C1 segment of cervical spinal cord (tissue), 14 donors: ENCODE measurements at places on chromosomes 4 and X.

DNA sequence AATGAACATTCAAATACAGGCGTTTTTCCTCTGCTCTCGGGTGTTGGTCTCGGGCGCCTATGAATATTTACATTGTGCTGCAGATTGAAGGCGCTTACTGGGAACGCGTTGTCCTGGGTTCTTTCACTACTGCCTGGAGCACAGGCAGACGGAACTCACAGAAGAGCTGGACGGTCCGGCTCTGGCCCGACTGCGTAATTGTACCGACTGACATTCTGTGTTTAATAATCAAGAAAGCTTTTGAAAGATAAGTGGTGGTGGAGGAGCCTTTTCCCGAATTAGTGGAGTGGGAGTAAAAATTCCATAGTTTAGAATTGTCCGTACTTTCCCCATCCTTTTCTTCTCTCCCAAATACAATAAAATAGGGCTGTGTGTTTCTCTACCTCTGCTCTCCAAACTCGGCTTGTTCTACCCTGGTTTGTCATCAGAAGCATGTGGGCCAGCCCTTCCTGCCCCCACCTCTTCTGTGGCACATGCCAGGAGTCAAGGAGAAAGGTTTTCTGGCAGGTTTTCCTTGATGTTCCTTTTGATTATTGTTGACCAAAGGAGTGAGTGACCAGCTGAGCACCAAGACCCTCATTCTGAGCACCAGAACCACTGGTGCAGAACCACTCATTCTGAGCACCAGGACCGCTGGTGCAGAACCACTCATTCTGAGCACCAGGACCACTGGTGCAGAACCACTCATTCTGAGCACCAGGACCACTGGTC, 2.3 kb downstream of the FHDC1 start:
- no peak for DNase-seq

DNA sequence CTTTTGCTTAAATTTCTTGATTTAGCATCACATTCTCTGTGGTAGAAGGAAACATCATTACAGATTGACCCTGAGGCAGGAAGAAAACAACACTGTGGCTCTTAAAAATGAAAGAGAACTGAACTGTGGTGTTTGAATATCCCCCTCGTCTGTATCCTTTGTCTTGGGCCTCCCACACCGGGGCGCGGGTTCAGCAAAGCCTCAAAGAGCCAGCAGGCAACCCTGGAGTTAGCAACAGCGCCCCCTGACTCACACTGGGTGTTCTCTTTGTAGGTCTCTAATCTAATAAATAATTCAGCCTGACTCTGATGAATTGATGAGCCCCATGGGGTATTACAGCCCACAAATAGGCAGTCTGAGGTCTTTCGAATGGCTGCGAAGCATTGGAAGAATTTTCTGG, 46.1 kb upstream of the CTSO start:
- DNase-seq = no peak

DNA sequence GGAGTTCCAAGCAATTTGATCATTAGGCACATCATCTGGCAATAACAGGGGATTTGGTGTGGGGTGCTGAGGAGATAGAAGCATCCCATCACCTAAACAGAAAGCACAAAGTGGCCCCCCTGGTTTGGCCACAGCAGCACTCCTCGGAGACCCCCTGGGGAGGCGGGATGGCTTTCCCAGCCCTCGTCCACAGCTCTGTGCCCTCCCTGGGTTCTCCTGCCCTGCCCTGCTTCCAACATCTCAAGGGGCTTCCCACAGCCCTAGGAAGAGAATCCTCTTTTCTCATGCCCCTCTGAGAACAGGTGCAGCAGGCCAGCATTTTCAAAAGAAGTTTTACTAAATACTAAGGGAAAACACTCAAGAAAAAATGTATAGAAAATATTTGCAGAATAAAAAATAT, 12.8 kb downstream of the ATP5ME start:
- no peak for DNase-seq

GRCh38 chrX:116111934-116112595, 58.5 kb upstream of the AGTR2 start:
- no peak for DNase-seq

DNA sequence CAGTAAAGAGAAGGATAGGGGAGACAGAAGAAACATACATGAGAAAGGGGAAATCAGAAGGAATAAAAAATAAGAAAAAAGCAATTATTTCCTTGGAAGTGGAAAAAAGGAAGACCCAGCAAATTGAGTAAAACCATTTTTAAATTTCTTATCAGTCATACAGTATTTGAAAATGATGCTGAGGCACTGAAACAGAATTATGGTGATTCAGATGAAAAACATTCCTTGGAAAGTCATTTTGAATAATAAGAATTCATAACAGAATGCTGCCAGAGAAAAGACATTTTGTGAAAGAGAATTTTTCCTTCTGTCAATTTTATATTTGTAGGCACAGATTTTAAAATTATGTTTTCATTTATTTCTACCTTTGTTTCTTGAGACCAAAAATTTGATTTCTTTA, 895.5 kb upstream of the EPHA5 start:
- no peak for DNase-seq

DNA sequence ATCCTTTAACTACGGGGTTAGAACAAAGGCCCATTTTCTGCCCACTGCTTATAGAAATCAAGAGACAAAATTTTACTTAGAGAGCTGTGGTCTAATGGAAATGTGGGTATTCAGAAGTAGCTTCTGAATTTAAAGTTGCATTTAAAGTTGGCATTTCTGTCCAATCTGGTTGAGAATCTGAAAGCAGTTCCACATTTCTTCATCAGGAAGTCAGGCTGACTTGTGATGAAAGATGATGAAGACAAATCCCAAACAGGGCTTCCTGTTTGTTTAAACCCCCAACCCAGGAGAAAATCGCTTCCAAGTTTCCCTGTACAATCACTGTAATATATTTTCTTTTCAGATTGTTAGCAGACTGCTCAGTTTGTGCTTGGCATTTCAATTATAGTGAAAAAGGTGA, 345.3 kb downstream of the SPRY1 start:
- no peak for DNase-seq

- DNase-seq = no peak
These were observed 10.7 kb downstream of the TIMM8A start for GRCh38 chrX:101337776-101338271.
